ENCODE measurements at places on chromosomes 5 and 9. TPM values are rescaled to one million over a fixed set of nuclear protein-coding genes. Genes with fewer than 3 reads are reported as not detected.
A peak's percentile ranks its signal among the peaks of the same experiment; 100 is the strongest.

GRCh38 chr9:121201738-121202533 lies at the start of gene RAB14:
RAB14 (minus strand) TSS chr9:121201869; CDS start chr9:121193412, 8,457 bp downstream.
- DNase-seq: peak; percentile 99

GRCh38 chr5:61652916-61653315 lies 320.9 kb downstream of the ZSWIM6 start:
- no peak for DNase-seq

GRCh38 chr5:132459031-132459982 lies 31.3 kb downstream of the IRF1 start:
- peak; percentile 99 for DNase-seq

DNA sequence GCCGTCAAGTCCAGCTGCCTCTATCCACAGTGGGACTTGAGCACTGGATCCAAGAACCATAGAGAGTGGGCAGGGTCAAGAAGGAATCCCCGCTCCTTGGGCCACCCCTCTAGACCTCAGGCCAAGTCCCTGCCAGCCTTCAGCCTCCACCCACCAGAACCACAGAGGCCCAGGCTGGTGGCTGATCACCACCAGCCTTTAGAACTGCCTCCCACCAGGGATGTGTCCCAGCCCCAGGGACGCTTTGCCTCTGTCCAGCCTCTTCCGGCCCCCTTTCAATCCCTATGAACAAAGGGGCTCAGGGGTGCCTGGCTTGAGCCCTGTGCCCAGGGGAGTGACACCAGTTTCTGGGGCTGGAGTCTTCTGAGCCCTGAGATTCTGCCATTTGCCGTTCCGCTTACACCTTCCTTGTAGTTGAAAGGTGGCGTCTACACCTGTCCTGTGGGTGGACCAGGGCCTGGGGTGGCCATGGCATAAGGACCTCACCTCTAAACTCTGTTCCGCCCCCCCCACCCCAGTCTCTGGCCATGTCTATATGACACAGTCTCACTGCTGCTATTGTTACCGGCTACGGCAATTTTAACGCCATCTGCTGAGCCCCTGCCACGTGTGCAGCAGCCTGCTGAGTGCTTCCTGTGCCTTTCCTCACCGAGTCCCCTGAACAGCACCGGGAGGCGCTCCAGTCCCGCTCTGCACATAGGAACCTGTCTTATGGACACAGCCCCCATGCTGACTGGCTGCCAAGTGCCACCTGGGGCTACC lies 35.7 kb upstream of the ORM1 start:
- no peak for DNase-seq

GRCh38 chr9:126392662-126393371 lies 66.2 kb downstream of the MVB12B start:
- no peak for DNase-seq

DNA sequence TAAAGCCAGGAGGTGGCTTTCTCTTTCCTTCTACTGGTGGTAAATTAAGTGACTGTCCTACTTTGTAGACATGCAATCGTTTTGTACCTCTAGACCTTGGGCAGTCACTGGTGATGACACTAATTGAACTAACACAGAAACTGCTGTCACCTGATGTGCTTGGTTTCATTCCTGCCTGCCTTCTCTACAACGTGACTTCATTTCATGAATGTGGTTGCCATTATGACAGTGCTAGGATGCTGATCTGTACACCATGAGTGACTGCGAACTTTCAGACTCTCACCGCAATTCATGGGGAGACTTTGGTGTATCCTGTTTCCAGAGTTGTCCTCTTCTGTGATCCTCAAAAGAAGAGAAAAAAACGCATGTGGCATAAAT lies 47.5 kb downstream of the UBE2QL1 start:
- no peak for DNase-seq

DNA sequence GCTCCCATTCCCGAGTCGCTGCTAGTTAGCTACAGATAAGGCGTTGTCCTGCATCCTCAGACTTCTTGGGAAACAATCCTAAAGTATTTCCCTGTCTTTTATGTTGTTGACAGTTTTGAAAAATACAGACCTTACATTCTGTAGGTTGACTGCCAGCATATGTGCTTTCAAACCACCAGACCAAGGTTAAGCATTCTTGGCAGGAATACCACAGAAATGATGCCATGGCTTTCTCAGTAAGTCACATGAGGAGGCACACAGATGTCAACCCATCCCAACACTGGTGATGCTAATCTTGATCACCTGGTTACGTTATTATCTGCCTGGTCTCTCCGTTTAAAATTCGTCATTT lies 871 bp downstream of the GLE1 start:
- peak; percentile 7 for DNase-seq

GRCh38 chr9:79946712-79947111 lies 374.9 kb downstream of the TLE4 start:
- peak; percentile 18 for DNase-seq

DNA sequence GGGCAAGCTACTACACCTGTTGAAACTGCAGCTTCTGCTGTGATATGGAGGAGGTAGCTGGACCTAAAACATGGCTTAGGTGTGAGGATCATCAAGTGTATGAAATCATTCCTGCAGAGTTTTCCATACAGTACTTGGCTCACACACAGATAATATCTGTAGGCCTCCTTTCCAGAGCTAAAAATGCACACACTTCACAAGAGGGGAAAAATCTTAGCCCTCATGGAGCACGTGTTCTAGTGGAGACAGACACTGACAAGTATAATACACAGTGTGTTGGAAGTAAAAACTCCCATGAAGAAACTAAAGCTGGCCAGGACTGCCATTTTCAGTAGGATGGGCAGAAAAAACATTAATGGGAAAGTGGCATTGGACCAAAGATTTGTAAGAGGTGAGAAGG lies 216.7 kb downstream of the CTNND2 start:
- DNase-seq: no peak

DNA sequence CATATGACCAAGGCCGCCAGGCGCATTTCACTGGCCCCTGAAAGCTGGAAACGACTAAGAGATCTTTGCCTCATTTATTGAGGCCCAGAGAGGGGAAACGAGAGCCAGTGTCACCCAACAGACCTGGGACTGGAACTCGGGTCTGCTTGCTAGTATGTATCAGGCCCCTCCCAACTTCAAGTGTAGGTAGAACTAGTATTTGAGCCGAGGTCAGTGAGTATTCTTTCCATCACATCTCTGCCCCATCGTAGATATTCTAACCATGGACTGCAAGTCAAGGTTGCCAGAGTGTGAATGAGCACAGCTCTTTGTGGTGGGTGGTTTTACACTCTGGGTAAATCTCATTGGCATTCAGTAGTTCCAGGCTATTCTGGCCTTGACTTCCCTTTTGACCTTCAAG lies 42.2 kb downstream of the GPR107 start:
- DNase-seq: no peak

DNA sequence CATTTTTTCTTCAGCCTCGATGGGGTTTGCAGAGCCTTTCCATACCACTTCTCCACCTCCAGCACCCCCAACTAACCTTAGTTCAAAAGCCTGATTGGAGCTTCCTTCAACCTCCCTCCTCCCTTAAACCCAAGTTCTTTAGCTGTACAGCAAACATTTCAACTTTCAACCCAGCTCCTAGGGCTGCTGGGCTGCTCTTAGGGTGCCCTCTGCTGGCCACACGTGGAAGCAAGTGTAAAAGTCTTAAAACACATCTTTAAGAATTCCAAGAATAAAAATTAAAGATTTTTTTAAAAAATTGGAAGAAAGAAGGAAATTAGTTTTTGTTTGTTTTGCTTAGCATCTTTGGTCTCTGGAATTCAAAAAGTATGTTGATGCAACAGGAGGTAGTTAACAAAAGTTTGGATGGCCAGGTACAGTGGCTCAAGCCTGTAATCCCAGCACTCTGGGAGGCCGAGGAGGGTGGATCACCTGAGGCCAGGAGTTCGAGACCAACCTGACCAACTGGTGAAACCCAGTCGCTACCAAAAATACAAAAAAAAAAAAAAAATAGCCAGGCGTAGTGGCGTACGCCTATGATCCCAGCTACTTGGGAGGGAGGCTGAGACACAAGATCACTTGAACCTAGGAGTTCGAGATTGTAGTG lies 15.5 kb upstream of the HSD17B3 start:
- peak; percentile 64 for DNase-seq

GRCh38 chr9:87816036-87816435 lies 66.6 kb upstream of the SPATA31E1 start:
- peak; percentile 44 for DNase-seq

DNA sequence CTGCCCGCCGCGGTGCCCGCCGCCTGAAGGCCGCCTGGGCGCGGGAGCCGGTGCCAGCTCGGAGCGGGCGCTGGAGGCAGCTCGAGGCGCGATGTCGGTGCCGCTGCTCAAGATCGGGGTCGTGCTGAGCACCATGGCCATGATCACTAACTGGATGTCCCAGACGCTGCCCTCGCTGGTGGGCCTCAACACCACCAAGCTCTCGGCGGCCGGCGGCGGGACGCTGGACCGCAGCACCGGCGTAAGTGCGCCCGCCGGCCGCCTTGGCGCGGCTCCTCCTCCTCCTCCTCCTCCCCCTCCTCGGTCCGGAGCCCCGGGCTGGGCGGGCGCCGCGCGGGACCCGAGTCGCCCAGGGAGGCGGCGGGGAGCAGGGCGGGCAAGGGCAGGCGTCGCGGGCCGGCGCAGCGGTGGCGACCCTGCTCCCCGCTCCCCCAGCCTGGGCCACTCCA lies 455 bp downstream of the OLFM1 start:
- no peak for DNase-seq

GRCh38 chr9:96418920-96419690 lies 935 bp upstream of the ZNF367 start:
- DNase-seq: peak; percentile 87

The ADAMTS2 gene
- 25.5 TPM for total RNA-seq

The TGFBI gene
- 1,068 TPM for total RNA-seq

The HEMGN gene
- 0.08 TPM for total RNA-seq

The ANKRD34B gene
- total RNA-seq: not detected

The MAN1B1 gene
- 75.5 TPM for total RNA-seq

The MLANA gene
- total RNA-seq: 0.70 TPM

The HTR1A gene
- total RNA-seq: not detected

The WDR31 gene
- 0.83 TPM for total RNA-seq

The ADGRD2 gene
- not detected for total RNA-seq

The AUH gene
- 11.2 TPM for total RNA-seq

The LAMC3 gene
- 0.03 TPM for total RNA-seq

The ZNF883 gene
- total RNA-seq: 0.36 TPM

The ERAP2 gene
- total RNA-seq: 16.8 TPM
